Activated T-helper 1 cell treated with anti-CD3 and anti-CD28 coated beads, Interleukin-12 subunit alpha, Interleukin-12 subunit beta, Interleukin-2, Interleukin-4 antibody, amounts not matched to agents 30 ng/mL and 10 ng/mL and 1 ng/mL, durations not matched to agents 14 hours and 24 hours and 36 hours (primary cell): ENCODE measurements at places on chromosomes 4 and X.
A peak's percentile ranks its signal among the peaks of the same experiment; 100 is the strongest.

DNA sequence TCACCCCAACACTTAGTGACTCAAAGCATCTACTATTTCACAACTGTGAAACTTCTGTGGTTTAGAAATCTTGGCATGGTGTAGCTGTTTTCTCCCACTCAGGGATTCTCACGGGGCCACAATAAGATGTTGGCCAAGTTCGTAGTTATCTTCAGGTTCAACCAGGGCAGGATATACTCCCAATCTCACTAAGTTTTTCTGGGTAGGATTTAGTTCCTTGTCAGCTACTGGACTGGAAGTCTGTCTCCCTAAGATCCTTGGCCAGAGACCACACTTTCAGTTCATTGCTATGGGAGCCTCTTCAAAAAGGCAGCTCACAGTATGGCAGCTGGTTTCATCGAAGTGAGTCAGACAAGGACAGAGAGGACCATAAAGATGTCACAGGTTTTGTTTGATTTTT, 111.7 kb upstream of the PDHA2 start:
- no peaks in the 10 kb centered on the region for H3K4me1 ChIP-seq

DNA sequence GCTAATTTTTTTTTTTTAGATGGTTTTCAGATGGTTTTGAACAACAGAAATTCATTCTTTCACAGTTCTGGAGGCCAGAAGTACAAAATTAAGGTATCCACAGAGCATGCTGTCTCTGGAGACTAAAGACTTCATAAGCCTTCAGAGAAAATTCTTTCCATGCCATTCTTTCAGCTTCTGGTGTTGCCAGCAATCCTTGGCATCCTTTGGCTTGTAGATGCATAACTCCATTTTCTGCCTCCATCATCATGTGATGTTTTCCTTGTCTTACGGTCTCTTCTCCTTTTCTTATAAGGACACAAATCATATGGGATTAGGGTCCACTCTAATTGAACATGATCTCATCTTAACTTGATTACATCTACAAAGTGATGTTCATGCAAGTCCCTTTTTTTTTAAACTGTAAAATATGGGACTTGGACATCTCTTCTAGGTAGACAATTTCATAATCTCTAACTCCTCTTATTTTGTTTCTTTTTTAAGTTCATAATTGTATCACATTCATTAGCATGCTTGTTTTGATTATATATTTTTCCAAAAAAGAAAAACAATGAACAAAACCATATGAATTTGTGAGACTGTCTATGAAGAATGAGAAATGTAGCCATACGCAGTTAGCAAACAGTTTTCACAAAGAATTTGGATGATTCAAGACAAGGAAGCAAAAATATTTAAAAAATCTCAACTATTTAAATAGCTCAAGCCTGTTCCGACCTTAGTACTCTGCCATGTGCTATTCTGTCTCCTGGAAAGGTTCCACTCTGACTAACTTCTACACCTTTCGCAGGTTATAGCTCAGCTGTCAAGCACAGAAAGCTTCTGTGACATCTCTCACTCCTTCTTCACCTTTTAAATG, 53.1 kb upstream of the GIMD1 start:
- H3K27ac ChIP-seq: no peak overlapping the region
- no peak for DNase-seq
- no peaks in the 10 kb centered on the region for H3K36me3 ChIP-seq

- peaks cover 5% of the 10 kb centered on the region for H3K36me3 ChIP-seq
- peak overlapping the region; percentile 75 for H3K4me3 ChIP-seq
- peaks cover 43% of the 10 kb centered on the region for H3K4me1 ChIP-seq
These were observed 180.4 kb downstream of the AFAP1 start for GRCh38 chr4:7759216-7759615.

GRCh38 chr4:47499700-47500099, 14.6 kb downstream of the ATP10D start:
- DNase-seq: no peak
- no peaks in the 10 kb centered on the region for H3K27me3 ChIP-seq
- no peaks in the 10 kb centered on the region for H3K4me1 ChIP-seq
- H3K27ac ChIP-seq: no peak overlapping the region
- no peak overlapping the region for H3K4me3 ChIP-seq

- peaks cover 2% of the 10 kb centered on the region for H3K27me3 ChIP-seq
- H3K4me1 ChIP-seq: peaks cover 5% of the 10 kb centered on the region
- no peak overlapping the region for H3K4me3 ChIP-seq
- no peak overlapping the region for H3K27ac ChIP-seq
These were observed 14.1 kb upstream of the CYTL1 start for GRCh38 chr4:5033281-5033841.

GRCh38 chr4:123093236-123093635, 170.8 kb upstream of the NUDT6 start:
- no peak overlapping the region for H3K27ac ChIP-seq
- no peak for DNase-seq
- no peaks in the 10 kb centered on the region for H3K27me3 ChIP-seq
- H3K4me3 ChIP-seq: no peak overlapping the region
- H3K36me3 ChIP-seq: peaks cover 18% of the 10 kb centered on the region

DNA sequence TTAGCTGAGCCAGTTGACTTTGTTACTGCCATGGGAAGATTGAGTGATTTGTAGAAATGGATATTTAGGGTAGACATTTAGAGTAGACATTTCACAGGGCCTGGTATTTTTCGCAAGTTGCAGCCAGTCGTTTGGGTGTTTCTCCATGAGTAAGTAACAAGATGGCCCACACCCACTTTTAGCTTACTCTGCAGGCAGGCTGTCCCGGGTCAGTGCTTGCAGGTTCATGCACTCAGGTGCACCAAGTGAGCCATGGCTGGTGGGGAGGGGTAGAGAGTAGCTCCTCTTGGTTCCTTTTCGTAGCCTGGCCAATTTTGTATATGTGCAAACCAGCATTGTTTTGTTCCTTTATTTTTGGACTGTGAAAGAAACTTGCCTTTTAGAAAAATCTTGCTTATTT, 145.6 kb downstream of the POLA1 start:
- H3K4me1 ChIP-seq: no peaks in the 10 kb centered on the region
- H3K27me3 ChIP-seq: no peaks in the 10 kb centered on the region
- no peak for DNase-seq

DNA sequence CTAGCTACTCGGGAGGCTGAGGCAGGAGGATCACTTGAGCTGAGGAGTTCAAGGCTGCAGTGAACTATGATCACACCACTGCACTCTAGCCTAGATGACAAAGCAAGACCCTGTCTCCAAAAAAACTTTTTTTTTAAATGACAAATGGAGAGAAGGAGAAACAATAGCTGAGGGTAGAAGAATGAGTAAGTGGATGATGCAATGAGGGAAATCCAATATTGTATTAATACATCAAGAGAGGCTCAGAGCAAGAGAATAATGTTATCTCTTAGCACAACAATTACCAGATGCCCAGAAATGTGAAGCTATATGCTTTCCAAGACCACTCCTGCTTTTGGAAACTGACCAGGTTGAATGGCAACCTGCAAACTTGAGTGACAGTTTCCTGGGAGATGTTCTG, 19.9 kb upstream of the GPR173 start:
- no peak overlapping the region for H3K27ac ChIP-seq
- DNase-seq: no peak
- peaks cover 4% of the 10 kb centered on the region for H3K27me3 ChIP-seq
- H3K4me3 ChIP-seq: no peak overlapping the region
- H3K36me3 ChIP-seq: no peaks in the 10 kb centered on the region

GRCh38 chr4:128606173-128606572, 203.3 kb upstream of the JADE1 start:
- H3K27me3 ChIP-seq: peaks cover 2% of the 10 kb centered on the region
- H3K27ac ChIP-seq: no peak overlapping the region
- H3K36me3 ChIP-seq: no peaks in the 10 kb centered on the region
- H3K4me3 ChIP-seq: no peak overlapping the region

DNA sequence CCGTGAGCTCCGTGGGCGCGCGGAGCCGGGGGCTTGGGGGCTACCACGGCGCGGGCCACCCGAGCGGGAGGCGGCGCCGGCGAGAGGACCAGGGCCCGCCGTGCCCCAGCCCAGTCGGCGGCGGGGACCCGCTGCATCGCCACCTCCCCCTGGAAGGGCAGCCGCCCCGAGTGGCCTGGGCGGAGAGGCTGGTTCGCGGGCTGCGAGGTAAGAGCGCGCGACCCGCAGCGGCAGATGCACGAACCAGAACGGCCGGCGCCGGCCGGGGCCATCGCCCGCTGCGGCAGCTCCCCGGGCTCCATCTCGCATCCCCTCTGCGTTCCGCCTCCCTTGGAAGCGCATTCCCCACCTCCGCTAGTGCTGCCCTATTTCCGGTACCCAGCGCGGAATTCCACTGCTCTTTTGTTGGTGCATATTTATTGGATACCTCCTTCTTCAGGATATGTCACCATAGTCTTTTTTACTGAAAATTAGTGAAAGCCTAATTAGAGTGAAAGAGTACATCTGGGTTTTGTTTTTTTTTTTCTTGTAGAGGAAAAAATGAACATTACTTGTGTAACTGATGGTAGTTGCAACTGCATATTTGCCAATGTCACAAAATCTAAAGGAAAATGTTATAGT, 797 bp downstream of the PKD2 start:
- H3K4me1 ChIP-seq: peaks cover 48% of the 10 kb centered on the region
- H3K4me3 ChIP-seq: peak overlapping the region; percentile 89
- H3K27ac ChIP-seq: peak overlapping the region; percentile 80
- H3K36me3 ChIP-seq: peaks cover 3% of the 10 kb centered on the region
- H3K27me3 ChIP-seq: peaks cover 20% of the 10 kb centered on the region
- no peak for DNase-seq

GRCh38 chr4:104751468-104751867, 256.8 kb upstream of the CXXC4 start:
- H3K4me1 ChIP-seq: no peaks in the 10 kb centered on the region
- no peak for DNase-seq
- H3K27me3 ChIP-seq: no peaks in the 10 kb centered on the region
- H3K36me3 ChIP-seq: no peaks in the 10 kb centered on the region
- no peak overlapping the region for H3K27ac ChIP-seq

DNA sequence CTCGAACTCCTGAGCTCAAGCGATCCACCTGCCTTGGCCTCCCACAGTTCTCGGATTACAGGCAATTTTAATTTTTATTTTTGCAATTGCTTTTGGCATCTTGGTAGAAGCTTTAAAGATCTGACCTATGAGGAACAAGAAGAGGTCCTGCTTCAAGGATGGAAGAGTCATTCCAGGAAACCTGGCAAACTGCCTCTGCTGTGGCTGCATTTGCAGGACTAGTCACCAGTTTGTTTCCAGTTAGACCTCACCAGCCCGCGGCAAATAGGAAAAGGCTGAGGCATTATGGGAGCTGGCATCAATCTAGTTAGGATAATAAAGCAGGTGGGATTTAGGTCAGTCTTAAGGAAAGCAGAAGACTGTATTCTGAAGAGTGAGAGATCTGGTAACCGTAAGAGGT, 51.9 kb upstream of the LAS1L start:
- peaks cover 14% of the 10 kb centered on the region for H3K4me1 ChIP-seq
- H3K27me3 ChIP-seq: peaks cover 2% of the 10 kb centered on the region
- no peak overlapping the region for H3K4me3 ChIP-seq
- no peaks in the 10 kb centered on the region for H3K36me3 ChIP-seq
- no peak overlapping the region for H3K27ac ChIP-seq

DNA sequence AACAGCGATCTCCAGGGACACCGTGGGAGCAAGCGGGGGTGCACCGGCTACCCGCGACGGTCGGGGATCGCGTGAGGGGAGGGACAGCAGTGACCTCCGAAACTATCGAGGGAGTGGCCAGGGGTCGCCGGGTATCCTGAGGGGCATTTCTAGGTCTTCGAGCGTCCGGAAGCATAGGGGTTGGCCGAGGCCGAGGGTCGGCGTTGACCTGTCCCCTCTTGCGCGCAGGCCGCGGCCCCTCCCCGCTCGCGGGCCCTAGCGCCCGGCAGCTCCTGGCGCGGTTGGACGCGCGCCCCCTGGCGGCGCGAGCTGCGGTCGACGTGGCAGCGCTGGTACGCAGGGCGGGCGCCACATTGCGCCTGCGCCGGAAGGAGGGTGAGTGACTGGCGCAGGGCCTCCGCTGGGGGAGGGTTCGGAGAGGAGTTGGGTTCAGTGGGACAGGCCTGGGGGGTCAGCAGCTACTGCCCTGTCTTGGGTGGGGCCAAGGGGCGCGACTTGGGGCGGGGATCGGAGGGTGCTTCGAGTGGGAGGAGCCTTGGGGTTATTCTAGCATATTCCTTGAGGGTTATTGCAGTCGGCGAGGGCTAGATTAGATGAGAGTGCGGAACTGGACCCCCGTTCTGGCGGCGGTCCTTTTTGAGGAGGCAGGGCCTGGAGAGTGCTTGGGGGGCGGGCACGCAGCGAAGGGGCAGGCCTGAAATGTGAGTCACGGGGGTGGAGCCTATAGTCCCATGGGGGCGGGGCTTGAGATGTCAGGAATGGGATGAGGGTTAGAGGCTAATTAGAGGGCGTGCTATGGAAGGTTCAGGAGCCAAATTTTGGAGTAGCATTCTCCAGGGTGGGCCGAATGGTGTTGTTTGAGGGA, 1.2 kb downstream of the MAGIX start:
- peaks cover 23% of the 10 kb centered on the region for H3K4me1 ChIP-seq
- peak overlapping the region; percentile 72 for H3K27ac ChIP-seq
- peak; percentile 77 for DNase-seq
- H3K36me3 ChIP-seq: no peaks in the 10 kb centered on the region

GRCh38 chr4:21962691-21963090, 14.1 kb upstream of the KCNIP4 start:
- no peaks in the 10 kb centered on the region for H3K4me1 ChIP-seq
- DNase-seq: no peak
- H3K27me3 ChIP-seq: no peaks in the 10 kb centered on the region

GRCh38 chr4:85496126-85496849, 21.3 kb downstream of the ARHGAP24 start:
- no peaks in the 10 kb centered on the region for H3K27me3 ChIP-seq
- H3K4me3 ChIP-seq: no peak overlapping the region
- H3K4me1 ChIP-seq: no peaks in the 10 kb centered on the region
- no peak for DNase-seq
- no peak overlapping the region for H3K27ac ChIP-seq

GRCh38 chrX:29947225-29947624, 268.1 kb upstream of the MAGEB2 start:
- DNase-seq: no peak
- no peaks in the 10 kb centered on the region for H3K4me1 ChIP-seq
- H3K36me3 ChIP-seq: no peaks in the 10 kb centered on the region
- no peak overlapping the region for H3K27ac ChIP-seq
- no peak overlapping the region for H3K4me3 ChIP-seq

GRCh38 chrX:3779546-3779945, 66.1 kb upstream of the PRKX start:
- no peak overlapping the region for H3K27ac ChIP-seq
- H3K4me3 ChIP-seq: no peak overlapping the region
- H3K4me1 ChIP-seq: peaks cover 22% of the 10 kb centered on the region
- no peaks in the 10 kb centered on the region for H3K36me3 ChIP-seq
- DNase-seq: no peak

GRCh38 chrX:16186380-16187007, 19.2 kb downstream of the MAGEB17 start:
- no peak overlapping the region for H3K4me3 ChIP-seq
- DNase-seq: no peak
- peaks cover 6% of the 10 kb centered on the region for H3K4me1 ChIP-seq
- no peaks in the 10 kb centered on the region for H3K36me3 ChIP-seq
- no peak overlapping the region for H3K27ac ChIP-seq

- no peak overlapping the region for H3K27ac ChIP-seq
- no peak overlapping the region for H3K4me3 ChIP-seq
- DNase-seq: no peak
- no peaks in the 10 kb centered on the region for H3K27me3 ChIP-seq
These were observed 30.3 kb downstream of the SLC10A6 start for GRCh38 chr4:86818841-86819240.

- H3K27ac ChIP-seq: no peak overlapping the region
- H3K27me3 ChIP-seq: no peaks in the 10 kb centered on the region
- no peak overlapping the region for H3K4me3 ChIP-seq
- peaks cover 4% of the 10 kb centered on the region for H3K4me1 ChIP-seq
- no peak for DNase-seq
- no peaks in the 10 kb centered on the region for H3K36me3 ChIP-seq
These were observed 62.7 kb downstream of the ENOX2 start for GRCh38 chrX:130840345-130840744.

- no peaks in the 10 kb centered on the region for H3K27me3 ChIP-seq
- H3K27ac ChIP-seq: no peak overlapping the region
- DNase-seq: no peak
These were observed 76.8 kb downstream of the EVC2 start for GRCh38 chr4:5631352-5632065.
